Dorsolateral prefrontal cortex (tissue), 122 donors: ENCODE measurements at places on chromosomes 4 and X.

- DNase-seq, result no peak
Measured at GRCh38 chr4:95614684-95615205, 66.0 kb upstream of the UNC5C start.

GRCh38 chr4:10958226-10958856 is 273.8 kb upstream of the CLNK start:
- DNase-seq, result no peak

DNA sequence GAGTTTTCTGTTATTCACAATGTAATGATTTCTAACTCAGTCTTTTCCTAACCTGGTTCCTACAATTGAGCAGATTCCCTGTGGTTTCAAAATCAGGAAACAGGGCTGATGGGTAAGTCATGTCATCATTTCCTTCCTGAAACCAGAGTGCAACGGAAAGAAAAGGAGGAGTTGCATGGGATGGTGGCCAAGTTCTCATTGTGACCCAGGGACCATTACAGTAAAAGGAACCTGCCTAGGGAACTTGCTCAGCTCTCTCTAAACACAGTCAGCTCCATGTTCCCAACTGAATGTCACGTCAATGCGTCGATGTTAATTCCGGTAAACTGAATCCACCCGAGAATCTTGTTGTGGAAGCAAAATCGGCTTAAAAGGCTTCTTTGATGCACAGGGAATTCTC is 51.2 kb downstream of the LGI2 start:
- no peak for DNase-seq

DNA sequence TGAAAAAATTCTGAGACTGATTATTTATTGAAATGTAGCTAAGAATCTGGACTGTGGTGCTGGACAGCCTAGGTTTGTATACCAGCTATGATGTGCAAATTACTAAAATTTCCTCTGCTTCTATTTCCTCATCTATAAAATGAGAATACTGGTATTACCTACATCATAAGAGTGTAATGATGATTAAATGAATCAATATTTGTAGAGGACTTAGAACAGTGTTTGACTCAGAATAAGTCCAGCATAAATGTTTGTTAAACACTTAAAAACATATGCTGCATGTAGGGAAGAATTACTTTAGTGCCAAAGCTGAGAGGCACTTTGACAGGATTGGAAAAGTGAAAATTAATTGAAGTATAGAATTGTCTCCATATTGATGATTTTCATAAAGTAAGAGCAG is 55.3 kb upstream of the TMPRSS11F start:
- no peak for DNase-seq

DNA sequence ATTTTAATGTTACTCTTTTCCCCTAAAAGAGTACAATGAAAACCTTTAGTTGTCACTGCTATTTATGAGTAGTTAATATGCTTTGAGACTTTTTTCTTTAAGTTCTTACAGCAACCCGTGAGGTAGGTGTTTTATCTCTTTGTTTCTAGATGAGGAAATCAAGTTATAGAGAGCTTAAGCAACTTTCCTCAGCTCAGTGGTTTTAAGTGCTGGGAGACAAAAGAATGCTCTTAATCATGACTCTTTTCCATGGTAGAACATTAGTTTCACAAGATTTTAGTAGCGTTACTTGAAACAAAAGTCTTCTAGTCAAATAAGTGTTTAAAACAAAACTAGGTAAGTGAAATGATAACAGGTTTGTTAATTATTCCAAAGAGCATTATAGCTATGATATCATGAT is 354.7 kb upstream of the PITX2 start:
- DNase-seq, result no peak

DNA sequence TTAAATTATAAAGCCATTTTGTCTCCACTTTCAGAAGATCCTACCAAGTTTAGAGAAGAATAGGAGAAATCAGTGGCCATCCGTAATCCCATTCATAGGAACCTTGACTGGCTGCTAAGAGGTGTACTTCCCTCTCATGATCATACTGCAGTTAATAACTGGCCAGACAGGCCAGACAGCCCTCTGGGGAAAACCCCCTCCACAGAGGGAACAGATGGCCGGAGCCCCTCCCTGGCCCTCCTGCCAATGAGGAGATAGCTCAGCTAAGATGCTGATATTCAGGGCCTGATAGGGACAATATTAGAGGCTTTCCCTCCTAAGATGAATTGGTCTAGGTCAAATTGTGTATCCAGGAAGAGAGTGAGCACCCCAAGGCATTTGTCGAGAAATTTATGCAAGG is 200.0 kb upstream of the MAOA start:
- DNase-seq, result no peak
